A549 treated with dexamethasone at 1 μM for 4 hours (cell line): ENCODE measurements at places on chromosomes 2 and 18. TPM values are rescaled to one million over a fixed set of nuclear protein-coding genes. Genes with fewer than 3 reads are reported as not detected.

The SNED1 gene
- total RNA-seq: 0.62 to 1.4 TPM (median 1.00 TPM) in 5 replicates

The VWC2L gene
- not detected in 5 replicates for total RNA-seq

The MARCHF4 gene
- total RNA-seq: 20.0 to 28.3 TPM (median 23.3 TPM) in 5 replicates

The RAX gene
- total RNA-seq: not detected in 5 replicates

The CHRNA1 gene
- not detected in 5 replicates for total RNA-seq

The IL36G gene
- not detected in 5 replicates for total RNA-seq

The NDC80 gene
- 11.3 to 13.8 TPM (median 12.8 TPM) in 5 replicates for total RNA-seq
